ENCODE measurements at places on chromosomes 11 and 22.
A peak's percentile ranks its signal among the peaks of the same experiment; 100 is the strongest.

- DNase-seq = no peak
Observed at GRCh38 chr11:78063440-78064181, at the start of gene THRSP. Gene THRSP (plus strand): TSS chr11:78063861. CDS start chr11:78063882, 21 bp downstream.

GRCh38 chr11:6703247-6704063 lies 20.3 kb upstream of the MRPL17 start:
- peak; percentile 74 for DNase-seq

- no peak for DNase-seq
Observed at GRCh38 chr11:61007383-61007955, 36.0 kb downstream of the CD6 start.

- no peak for DNase-seq
Observed at GRCh38 chr11:34648036-34648435, 27.1 kb downstream of the EHF start.

DNA sequence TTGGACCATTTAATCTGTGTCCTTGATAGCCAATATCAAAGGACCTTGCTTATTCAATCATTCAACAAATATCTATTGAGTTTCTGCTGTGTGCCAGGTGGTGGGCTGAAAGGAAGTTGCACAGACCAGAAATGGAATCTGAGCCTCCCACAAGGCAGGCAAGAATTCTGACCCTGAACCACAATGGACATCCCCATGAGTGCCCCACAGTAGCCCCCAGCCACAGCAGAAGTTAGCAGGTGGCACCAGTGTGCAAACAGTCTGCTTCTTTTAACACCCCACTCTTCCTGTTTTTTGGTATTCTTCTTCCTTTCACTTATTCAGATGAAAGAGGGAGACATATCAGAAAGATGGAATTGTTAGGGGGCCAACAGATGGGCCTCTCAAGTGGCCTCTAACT lies 12.2 kb upstream of the SERPING1 start:
- DNase-seq = peak; percentile 19

DNA sequence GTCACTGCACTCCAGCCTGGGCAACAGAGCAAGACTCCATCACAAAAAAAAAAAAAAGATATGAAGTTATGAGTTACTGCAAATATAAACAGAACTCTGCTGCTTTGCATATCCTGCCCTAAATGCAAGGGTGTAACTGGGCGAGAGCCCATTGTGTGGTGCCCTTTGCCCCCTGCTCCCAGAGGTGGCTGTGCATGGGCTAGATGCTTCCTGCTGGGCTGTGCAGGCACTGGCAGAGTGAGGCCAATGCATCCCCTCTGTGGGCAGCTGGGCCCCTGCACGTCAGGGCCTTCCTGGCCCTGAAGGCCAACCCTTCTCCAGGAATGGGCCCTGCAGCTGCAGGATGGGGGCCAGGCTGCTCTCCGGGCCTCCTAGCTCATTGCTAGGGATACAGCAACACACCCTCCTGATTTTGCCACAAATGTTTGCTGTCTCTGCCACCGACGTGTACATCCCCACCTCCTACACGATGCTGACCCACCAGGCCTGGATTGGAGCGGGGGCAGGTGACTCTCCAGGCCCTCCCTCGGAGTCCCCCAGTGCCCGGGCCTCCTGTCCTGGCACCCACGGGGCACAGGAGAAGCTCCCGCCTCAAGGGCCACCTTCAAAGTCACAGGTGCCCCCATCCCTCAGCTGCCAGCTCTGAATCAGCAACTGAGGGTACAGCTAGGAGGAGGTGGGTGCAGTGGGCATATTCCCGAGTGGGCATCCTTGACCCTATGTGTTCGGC lies 40.7 kb upstream of the COMT start:
- no peak for DNase-seq

- DNase-seq = peak; percentile 61
Observed at GRCh38 chr11:125514336-125515101, 18.5 kb upstream of the FEZ1 start.

DNA sequence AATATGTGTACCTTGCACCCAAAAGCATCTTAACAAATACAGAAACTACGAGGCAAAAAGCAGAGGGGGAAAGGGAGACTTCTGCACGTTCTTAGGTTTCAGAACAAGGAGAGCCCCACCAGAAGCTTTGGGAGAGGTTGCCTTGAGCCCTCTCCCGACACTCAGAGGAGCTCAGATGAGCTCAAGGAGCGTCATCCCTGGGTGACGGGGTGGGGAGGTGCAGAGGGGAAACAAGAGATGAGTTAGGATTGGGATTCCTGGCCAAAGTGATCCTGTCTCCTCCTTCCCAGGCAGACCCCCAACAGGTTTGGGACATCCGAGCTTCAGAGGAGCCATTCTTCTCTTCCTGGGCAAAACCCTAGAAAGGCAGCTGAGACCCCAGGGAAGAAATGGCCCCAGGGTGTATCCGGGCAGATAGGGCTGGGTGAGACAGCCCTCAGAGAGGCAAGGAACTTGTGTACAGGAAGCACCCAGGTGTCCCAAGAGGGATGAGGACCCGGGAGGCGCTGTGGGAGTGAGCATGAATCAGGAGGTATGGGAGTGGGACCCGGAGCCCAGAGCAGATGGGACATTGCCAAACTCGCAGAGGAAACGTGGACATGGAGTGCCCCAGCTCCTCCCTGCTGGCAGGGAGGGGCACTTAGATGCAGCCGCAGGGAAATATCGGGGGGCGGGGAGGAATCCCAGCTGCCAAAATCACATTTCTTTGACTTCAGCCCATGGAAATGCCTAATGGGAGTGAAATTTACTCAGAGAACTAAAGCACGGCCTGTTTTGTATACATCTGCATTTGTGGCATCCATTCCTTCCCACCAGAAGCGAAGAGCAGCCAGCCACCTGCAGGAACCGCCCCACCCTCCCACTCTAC lies 12.4 kb downstream of the C1QTNF6 start:
- DNase-seq = no peak

DNA sequence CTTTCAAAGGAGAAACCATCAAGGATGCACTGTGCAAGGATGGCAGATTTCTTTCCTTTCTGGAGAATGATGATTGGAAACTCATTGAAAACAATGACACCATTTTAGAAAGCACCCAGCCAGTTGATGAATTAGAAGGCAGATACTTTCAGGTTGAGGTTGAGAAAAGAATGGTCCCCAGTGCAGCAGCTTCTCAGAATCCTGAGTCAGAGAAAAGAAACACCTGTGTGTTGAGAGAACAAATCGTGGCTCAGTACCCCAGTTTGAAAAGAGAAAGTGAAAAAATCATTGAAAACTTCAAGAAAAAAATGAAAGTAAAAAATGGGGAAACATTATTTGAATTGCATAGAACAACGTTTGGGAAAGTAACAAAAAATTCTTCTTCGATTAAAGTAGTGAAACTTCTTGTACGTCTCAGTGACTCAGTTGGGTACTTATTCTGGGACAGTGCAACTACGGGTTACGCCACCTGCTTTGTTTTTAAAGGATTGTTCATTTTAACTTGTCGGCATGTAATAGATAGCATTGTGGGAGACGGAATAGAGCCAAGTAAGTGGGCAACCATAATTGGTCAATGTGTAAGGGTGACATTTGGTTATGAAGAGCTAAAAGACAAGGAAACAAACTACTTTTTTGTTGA lies 9.8 kb downstream of the FAM111A start:
- DNase-seq = no peak

DNA sequence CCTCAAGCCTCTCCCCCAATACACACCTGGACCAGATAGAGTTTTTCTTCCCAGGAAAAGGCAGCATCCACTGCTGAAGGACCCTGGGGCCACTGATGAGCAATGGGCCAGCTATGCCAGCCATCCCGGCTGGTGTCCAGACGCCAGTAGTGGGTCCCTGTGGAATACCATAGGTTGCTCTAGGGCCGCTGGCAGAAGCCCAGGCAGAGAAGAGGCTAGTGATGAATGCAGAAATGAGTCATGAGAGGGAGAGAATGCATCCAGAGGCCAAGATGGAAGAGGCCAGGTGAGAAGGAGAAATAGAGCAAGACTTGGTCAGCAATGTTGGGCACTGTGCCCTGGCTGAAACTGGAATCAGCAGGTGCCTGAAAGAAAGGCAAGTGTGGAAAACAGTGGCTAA lies 8.9 kb downstream of the HPX start:
- DNase-seq = peak; percentile 44

Measured in choroid plexus epithelial cell (primary cell).